ENCODE measurements at places on chromosomes 7 and 10.

DNA sequence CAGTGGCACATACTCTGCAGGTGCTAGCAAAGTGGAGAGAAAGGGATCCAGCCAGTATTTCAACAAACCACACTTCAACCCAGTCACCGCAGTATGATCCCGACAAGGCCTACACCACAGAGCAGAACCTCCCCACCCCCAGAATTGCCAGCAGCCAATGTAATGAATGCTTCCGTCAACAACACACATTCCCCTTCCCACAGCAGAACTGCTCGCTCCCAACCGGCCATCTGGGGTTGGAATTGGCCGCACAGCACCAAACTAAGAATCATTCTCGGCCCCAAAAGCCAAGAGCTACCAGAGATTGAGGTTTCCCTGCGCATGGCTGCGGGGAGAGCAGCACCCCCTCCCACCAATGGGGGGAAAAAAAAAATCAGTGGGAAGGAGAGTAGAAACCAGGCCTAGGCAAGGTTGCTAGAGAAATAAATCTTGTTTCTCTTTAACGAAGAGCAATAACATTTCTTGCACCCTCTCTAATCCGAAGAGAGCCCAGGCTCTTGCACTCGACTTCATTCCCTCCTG lies 1.1 kb downstream of the WASL start:
- peak; percentile 19 for DNase-seq

- DNase-seq, result no peak
Observed at GRCh38 chr10:124477614-124478363, 16.2 kb downstream of the LHPP start.

- DNase-seq, result no peak
Observed at GRCh38 chr10:13718820-13719219, 132.1 kb downstream of the PRPF18 start.

DNA sequence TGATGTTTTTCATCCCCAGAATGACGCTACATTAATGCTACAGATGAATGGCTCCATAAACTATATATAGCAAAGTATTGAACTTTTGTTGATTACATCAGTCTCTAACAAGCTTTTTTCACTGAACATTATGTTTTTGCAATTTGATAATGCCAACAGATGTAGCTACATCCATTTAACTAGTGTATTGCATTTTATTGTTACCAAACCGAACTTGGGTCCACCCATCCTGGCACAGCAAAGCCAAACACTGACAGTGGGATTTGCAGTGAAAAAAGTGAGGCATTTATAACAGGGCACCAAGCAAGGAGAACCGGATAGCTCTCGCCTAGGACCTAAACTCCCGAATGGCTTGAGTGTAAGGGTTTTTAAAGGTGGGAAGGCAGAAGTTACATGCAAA lies 182.8 kb upstream of the TNS3 start:
- DNase-seq, result no peak

GRCh38 chr7:129439963-129440625 lies 5.9 kb downstream of the STRIP2 start:
- DNase-seq, result no peak

DNA sequence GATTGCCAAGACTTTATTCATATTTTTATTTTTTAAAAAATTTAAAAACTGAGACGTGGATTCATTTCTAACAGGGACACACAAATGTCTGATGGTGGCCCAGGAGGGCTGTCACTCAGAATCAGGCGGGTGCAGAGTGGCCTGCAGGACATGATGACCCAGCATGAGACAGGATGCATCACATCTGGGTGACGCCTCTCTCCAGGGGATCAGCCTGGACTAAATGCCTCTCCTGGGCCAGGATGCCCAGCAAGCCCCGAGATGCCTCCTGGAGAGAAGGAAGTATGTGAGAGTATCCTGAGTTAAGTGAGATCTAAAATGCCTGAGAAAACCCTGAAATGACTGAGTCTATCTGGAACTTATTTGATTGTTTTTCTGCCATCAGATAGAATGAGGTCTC lies 16.9 kb upstream of the MTURN start:
- DNase-seq, result no peak

DNA sequence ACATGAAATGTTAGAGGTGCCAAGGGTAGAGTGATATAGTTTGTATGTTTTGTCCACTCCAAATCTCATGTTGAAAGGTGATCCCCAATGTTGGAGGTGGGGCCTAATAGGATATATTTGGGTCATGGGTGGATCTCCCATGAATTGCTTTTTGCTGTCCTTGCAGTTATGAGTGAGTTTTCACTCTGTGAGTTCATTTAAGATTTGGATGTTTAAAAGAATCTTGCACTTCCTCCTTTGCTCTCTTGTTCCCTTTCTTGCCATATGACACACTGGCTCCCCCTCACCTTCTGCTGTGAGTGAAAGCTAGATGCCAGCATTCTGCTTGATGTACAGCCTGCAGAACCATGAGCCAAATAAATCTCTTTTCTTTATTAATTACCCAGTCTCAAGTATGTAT lies 269.2 kb downstream of the ZWINT start:
- no peak for DNase-seq

DNA sequence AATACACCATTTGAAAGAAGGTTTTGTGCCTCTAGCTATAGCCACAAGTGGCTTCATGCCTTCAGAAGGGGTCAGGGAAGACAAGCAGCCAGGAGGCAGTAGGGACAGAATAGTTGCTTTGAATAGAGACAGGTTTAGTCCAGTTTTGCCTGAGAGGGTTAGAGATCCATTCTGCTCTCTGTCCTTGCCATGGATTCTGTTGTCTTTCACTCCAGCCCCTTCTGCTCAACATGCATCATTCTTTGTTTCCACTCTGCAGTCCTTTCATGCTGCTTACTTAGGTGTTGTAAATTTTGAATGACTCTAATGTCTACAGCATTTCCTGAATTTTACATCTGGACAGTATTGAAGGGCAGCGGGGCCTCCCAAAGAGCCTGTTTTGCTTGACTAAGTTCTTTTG lies 60.3 kb downstream of the CNTNAP2 start:
- no peak for DNase-seq

DNA sequence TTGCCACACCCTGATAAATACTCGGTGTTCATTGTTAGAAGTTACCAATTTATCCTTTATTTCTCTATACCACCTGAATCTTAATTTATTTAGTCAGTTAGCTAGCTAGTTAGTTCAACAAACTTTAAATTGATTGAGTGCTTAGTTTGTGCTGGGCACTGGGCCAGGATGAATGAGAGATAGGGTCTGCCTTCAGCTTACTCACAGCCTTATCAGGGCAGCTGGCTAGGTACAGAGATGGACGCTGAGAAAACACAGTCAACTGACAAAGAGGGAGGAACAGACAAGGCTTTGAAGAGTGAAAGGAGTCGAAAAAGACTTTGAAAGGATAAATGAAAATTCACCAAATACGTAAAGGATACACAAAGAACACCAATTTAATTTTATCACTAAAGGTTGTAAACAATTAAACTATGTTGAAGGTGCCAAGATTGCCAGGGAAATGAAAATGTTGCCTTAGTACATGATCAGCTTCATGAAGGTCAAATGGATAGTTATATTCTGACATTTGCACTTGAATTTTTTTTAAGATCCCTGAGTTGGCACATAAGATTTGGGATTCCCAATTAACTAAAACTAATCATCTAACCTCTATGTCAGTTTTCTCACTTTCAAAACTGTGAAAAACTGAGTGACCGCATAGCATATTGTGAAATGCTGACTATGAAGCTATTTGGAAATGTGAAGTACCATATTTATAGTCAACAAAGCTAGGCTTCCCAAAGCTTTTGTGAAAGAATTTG lies 2.1 kb downstream of the CAV2 start:
- DNase-seq, result no peak

DNA sequence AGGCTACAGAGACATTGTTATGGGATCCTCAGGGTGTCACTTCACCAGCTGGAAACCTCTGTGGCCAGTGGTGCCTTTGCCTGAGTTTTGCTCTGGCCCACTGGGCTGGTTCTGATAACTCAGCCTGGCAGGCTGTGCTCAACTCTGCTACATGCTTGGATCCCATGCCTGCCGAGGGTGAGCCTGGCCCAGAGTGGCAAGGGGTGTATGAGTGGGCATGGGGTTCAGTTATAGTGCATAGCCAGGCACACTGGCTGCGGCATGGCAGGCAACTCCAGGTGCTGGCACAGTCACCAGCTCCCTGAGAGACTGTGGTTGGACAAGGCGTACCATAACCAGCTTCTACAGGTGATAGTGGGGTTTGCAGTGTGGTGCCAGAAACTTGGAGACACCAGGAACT lies 107.0 kb upstream of the PCDH15 start:
- DNase-seq, result no peak

GRCh38 chr7:28688651-28689050 lies 269.5 kb downstream of the TRIL start:
- DNase-seq, result no peak

GRCh38 chr7:143504215-143504936 lies 26.7 kb downstream of the TAS2R41 start:
- DNase-seq, result no peak

DNA sequence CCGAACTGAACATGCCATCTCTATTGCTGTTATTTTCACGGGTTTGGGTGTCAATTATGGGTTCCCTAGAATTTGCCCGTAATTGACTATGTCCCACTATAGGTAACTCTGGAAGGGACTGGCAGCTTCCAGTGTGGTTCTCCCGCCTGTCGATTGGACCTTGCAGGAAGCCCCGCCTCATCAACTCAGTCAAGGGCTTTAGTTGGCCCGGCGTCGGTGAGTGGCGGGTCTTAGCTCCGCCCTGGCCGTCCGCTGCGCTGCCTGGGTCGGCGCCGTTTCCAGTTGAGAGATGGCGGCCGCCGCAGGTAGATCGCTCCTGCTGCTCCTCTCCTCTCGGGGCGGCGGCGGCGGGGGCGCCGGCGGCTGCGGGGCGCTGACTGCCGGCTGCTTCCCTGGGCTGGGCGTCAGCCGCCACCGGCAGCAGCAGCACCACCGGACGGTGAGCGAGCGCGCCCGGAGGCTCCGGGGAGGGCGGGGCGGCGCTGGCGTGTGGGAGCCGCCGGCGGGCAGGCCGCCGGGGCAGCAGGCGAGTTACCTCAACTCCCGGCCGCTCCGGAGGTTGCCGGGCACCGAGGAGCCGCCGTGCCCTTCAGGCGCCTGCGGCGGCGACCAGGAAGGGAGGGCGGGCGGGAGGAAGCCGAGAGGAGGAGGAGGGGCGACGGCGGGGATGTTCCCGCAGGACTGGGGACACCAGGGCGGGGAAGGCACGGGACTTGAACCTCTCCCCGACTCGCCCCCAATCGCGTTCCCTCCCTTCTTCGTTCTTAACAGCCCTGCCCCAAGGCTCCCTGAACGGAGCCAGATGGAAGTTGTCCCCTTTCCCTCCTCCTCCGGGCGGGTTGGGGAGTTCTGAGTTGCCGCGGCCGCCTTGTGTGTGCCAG lies at the start of gene MCU:
MCU (plus strand) TSS at position 281 of the 881 bp plus-strand sequence; CDS start at position 290, 9 bp downstream.
- peak; percentile 91 for DNase-seq

GRCh38 chr7:108421720-108422331 lies 34.4 kb downstream of the NRCAM start:
- DNase-seq, result no peak

GRCh38 chr10:61975391-61975932 lies 74.0 kb downstream of the ARID5B start:
- DNase-seq, result no peak

DNA sequence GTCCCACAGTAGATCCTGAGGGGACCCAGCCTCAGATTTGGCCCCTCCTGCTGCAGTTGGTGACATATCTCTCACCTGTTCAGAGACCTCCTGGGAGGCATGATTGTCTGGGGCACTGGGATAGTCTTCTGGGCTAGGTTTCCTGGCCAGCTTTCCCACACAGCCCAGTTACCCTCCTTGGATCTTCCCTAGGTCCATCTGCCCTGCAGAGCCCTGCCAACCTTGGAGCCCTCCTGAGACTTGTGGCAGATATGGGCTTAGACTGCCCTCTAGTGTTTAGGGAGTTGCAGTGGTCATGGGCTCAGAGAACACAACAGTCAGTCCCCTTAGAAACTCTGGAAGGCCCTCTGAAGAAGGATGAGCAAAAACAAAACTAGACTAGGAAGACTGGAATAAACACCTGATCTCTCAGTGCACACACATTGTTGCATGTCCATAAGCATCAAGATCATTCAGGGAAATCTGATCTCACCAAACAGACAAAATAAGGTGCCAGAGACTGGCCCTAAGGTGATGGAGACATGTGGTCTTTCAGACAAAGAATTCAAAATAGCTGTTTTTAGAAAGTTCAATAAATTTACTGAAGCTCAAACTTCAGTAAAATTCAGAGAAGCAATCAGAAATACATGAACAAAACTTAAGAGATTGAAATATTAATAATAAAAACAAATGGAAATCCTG lies 324.6 kb downstream of the ATRNL1 start:
- DNase-seq, result no peak

- no peak for DNase-seq
Observed at GRCh38 chr10:11303361-11304170, 285.9 kb downstream of the CELF2 start.

DNA sequence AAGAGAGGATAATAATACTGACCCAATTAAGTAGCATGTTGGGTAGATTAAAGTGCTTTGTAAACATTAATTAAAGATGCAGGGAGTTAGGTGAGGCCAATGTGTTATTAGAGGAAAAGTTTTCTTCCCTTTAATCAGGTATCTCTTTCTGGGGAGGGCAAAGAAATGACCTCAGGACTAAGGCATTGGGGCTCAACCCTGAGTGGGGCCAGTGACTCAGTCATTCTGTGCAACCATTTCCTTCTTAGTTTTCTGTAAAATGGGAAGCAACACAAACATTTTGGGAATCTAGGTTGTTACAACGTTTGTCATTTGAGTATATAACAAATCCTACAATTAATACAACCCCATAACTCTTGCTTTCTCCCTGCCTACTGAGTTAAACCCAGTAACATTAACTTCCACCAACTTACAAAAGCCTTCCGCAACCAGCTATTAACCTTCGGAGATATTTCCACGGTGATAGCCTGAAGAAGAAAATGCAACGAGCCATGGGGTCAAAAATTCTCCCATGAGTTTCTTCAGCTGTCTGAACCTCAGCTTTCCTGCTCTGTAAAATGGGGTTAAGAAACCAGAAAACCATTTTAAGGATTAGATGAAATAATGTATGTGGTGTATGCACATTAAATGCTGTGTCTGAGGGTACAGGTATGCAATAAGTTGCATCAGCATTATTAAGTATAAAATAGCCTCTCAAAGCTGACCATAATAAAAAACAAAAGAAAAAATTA lies 965 bp upstream of the PROSER2 start:
- no peak for DNase-seq

GRCh38 chr7:116672596-116673456 lies 830 bp downstream of the MET start:
- no peak for DNase-seq

DNA sequence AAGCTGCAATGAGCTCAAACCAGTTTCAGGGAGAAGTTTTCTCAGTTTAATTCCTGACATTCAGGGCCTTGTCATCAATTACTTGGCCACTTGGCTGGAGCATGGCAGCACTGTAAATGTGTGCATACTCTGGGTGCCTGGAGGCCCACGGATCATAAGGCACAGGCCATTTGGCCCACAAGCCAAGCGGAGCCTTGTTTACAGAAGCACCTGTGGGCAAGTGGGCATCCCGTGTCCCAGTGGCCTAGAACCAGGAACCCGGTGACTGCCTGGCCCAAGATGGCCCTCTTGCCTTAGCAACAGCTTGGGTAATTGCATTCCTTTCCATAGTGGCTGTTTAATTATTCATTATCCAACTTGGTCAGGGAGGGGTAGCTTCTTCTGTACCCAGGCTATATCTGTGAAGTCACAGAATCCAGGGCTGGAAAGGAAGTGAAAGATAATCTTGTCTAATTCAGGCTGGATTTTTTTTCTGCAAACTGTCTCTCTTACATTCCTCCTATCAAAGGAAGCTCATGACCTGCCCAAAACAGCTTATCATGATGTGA lies 426.4 kb upstream of the ZMIZ1 start:
- DNase-seq, result no peak

GRCh38 chr10:96129387-96130325 lies at the start of gene ZNF518A:
Gene ZNF518A, plus strand, starts transcription at chr10:96130297. Its CDS starts 26,026 bp downstream, at chr10:96156323.
- DNase-seq, result peak; percentile 92

- no peak for DNase-seq
Observed at GRCh38 chr7:113159746-113160339, 41.5 kb upstream of the SMIM30 start.

GRCh38 chr10:11713963-11714362 lies 28.2 kb upstream of the ECHDC3 start:
- no peak for DNase-seq
